RPMI8226 (cell line): ENCODE measurements at places on chromosomes 11 and 22.

DNA sequence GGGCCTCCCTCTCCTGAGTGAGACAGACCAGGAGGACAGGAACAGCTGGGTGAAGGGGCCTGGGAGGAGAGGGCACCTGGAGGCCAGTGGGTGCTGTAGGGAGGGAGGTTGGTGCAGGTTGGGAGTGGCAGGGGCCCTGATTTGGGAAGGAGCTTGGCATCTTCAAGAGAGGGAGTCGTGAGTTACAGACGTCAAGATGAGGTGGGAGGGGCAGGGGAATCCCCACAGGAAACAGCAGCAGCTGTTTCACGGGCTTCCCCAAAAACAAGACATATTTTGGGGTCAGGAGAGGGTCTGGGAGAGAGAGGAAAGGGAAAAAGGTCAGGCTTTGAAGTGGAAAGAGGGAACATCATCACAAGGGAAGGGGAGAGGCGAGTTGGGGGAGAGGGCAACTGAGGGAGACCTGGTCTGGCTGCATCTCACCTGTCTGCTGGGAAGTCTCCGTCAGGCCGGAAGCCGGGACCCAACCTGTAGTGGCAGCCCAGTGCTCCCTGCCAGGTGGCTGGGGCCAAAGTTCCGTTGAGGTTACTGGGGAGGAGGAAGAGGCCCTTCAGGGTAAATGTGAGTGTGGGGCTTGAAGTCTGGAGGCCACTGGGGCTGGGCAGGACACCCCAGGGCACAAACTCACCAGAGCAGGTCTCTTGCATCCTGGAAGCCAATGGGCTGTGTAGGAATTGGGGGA, 4.4 kb downstream of the NAALADL1 start:
- DNase-seq: peak; percentile 17

DNA sequence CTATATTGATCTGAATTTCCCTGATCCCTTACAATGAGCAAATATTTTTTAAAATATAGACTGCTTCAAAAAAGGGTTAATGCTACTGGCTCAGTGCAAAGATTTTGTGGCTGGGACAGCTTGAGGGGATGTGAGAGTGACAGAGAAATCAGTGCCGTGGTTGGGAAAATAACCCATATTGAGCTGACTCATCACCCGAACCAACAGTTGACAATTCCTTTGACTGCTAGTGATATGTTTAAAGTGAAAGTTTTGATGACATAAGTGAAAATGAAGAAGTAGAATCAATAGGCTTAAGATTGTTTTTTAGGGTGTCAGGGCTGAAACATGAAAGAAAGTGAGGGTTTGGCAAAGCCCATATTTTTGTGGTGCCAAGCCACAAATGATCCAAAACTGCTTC, 257.1 kb upstream of the TENM4 start:
- DNase-seq: no peak

DNA sequence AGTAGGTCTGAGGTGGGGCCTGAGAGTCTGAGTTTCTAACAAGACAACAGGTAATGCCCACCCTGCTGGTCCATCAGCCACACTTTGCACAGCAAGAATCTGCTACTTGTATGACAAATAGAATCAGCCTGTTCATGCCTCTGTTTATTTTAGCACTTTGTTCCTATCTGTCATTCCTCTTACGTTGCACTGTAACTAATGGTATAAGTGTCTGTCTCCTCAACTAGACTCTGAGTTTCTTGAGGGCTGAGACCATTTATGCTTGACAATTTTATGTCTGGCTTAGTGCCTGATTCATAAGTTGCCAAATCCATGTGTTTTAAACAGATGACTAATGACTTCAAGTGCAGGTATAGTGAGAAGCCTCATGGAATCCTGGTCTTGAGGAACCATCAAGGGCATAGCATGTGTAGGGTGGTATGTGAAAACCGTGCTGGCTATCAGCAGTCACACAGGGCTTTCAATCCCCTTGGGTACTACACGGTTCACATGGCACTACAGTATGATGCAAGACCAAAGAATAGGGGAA, 209.7 kb downstream of the C11orf91 start:
- no peak for DNase-seq

DNA sequence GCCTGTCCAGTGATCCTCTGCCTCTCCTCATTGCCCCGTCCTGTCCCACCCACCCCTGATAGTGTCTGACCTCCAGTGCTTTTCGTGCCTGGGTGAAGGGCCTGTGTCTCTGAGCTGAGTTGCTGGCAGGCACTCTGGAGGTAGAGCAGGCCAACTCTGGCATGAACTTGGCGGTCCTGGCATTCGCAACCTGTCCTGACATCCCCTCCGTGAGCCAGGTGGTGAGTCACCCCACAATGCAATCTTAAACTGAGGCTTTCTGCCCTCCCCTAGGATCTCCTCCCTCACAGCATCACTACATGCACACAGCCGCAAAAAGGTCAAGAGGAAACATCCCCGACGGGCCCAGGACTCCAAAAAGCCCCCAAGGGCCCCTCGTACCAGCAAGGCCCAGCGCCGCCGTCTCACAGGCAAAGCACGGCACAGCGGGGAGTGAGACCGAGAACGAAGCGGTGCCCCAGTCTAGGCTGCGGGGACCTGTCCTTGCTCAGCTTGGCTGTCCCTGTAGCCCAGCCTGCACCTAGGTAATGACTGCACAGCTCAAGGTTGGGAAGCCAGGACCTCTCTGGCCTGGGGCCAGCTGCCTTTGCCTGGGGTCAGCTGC, 4.9 kb downstream of the NOL12 start:
- no peak for DNase-seq

DNA sequence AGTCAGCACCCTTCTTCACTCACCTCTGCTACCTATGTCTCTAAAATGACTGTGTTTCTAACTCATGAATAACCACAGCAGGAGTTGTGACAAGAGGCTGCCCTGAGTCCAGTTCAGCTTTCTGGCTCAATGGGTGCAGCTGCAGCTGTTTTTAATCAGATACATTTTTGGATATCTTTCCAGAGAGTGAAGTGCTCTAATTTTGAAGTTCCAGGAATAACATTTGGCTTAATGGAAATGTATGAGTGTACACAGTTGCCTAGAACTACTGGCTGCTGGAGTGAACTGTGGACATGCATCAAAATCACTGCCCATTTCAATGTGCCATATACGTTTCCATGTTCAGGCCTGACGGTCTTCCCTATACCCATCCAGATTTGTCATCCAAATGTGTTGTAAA, 769.5 kb upstream of the ANO3 start:
- DNase-seq: no peak

- peak; percentile 66 for DNase-seq
Observed at GRCh38 chr22:21938071-21938822, 14.4 kb downstream of the PPM1F start.

DNA sequence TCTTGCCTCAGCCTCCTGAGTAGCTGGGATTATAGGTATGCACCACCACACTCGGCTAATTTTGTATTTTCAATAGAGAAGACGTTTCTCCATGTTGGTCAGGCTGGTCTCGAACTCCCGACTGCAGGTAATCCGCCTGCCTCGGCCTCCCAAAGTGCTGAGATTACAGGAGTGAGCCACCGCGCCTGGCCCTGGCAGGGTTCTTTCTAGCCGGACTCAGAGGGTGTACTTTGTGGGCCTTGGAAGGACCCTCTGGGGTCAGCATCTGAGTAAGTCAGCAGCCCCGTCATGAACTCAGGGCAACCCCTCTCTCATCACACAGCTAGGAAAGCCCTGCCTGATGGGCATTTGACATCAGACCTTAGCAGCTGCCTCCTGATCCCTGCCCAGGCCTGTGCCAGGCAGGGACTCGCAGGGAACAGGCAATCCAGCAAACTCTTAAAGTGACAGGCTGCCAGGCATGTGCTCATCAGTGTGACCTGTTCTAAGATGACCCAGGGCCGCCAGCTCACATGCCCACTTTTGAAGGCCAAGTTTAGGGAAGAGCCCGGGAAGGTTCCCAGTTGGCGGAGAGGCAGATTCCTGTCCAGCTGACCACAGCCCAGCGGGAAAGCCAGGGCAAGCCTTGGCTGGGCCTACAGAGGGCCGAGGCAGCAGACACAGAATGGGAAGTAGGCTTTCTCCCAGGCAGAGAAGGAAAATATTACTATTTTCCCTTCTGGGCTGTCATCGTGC, 92.9 kb downstream of the MORC2 start:
- DNase-seq: no peak

DNA sequence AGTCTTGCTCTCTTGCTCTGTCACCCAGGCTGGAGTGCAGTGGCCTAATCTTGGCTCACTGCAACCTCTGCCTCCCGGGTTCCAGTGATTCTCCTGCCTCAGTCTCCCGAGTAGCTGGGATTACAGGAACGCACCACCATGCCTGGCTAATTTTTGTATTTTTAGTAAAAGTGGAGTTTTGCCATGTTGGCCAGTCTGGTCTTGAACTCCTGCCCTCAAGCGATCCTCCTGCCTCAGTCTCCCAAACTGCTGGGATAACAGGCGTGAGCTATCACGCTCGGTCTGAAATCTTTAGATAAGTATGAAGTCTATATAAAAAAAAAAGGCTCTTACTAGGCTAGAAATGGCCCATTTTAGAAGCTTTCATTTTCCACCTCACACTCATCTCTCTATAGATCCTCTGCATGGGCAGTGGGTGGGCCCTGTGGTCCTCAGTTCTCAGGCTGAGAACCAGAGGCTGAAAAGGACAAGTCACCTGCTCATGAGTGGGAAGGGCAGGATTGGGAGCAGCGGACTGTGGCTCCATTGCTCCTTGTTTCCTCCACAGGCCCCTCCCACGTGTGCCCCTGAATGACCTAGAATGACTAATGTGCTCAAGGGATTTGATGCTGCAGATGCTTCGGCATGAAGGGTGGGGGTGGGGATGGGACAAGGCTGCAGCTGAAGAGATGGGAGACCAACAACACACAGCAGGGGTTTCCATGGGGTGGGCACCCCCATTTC, 19.8 kb upstream of the PRAME start:
- no peak for DNase-seq
